OCI-M1 (cell line): ENCODE measurements at places on chromosomes 1 and 21.

GRCh38 chr21:35077975-35078374 is 28.9 kb upstream of the RUNX1 start:
- no peak for DNase-seq

- DNase-seq, result peak; percentile 2
Measured at GRCh38 chr1:57845041-57845440, 421.2 kb upstream of the DAB1 start.

- DNase-seq, result peak; percentile 16
Measured at GRCh38 chr1:167544447-167545093, 9.0 kb downstream of the CREG1 start.

DNA sequence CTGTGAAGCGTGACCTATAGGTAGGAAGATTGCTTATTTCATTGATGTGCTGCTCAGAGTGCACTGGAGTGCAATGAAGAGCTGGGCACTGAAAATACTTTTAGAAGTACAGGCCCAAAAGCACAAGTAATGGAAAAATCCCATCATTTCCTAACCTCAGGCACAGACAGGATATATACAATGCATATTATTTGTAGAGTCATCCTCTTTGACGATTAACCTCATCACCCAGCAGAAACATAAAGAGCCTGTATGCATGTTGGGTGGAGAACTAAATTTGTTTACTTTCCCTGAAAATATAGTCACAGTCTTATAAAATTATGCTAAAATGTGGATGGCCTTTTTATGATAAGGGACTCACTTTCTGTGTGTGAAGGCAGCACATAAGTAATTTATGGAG is 98.1 kb downstream of the TNNI3K start:
- no peak for DNase-seq

DNA sequence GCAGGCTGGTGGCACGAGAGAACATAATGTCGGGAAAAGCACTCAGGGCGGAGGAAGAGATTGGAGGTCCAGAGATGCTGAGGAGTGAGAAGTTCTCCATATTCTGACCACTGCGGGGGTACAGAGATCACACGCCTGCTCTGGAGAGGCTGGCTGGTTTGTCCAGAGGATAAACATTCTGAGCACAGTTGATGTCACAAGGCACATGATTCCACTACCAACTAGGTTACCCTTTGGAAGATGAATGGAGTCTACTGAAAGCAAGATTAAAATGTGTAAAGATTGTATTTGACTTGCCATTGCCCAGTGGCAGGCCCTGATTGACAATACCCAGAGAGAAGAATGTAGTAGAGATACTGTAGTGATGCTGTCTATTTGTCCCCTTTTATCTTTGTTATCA is at the start of gene SPATA46:
SPATA46 (minus strand) TSS at position 164 of the 400 bp plus-strand sequence; CDS start at position 100, 64 bp downstream.
- no peak for DNase-seq

GRCh38 chr1:193406901-193407300 is 220.5 kb upstream of the B3GALT2 start:
- DNase-seq, result peak; percentile 86

DNA sequence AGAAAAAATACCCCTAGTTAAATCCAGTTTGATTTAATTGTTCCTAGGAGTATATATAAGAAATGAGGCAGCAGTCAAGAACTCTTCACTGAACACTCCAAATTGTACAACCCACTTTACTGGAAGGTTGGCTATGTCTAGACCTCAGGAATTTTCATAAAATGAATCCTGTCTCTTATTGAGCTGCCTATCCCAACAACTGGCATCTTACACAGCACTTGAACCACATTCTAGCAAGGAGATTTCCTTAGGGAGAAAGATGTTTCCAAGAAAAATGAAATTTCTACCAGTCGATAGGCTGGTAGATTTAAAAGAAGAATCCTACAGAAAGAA is 16.3 kb downstream of the RNF19B start:
- DNase-seq, result no peak

DNA sequence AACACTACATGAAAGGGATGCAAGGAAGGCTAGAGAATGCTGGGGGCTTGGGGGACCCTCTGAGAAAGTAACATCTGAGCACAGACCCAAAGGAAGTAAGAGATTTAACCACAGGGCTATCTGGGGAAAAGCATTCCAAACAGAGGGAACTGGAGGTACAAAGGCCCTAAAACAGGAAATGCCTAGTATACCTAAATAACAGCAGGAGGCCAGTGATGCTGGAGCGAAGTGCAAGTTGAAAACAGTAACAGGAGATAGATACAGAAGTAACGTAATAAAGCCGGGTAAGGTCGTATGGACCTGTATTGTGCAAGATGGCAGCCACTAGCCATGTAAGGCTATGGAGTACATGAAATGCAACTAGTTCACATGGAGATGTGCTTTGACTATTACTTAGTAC is 52.1 kb downstream of the CD34 start:
- no peak for DNase-seq

DNA sequence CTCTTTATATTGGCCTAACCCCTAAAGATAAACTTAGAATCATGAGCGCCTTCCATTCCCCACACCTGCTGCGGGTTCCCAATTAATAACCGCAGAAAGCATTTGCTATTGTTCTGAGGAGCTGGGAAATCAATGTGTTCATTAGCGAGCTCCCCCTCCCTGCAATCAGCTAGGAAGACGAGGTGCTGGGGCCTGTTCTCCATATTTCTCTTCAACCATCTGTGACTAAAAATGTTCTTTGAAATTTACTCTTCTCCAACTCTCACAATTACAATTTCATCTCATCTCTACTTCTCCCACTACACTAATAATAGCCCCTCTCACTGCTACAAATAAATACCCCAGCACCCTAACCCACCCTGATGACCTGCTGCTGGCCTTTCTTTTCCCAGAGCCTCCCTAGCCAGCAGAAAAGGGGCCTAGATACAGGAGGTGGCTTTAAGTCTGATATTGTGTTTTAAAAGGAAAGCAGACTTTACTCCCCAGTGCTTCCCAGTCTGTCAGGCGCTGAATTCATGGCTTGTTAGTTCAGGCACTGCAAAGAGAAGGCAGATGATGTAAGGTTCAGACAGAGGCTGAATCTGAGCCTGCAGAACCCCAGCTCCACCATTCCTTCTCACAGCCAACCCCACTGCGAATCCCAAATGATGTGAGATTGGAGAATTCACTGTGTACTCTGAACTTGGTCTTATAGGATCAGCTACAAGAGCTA is 477.5 kb upstream of the DAB1 start:
- no peak for DNase-seq

GRCh38 chr1:23400324-23401114 is 24.0 kb downstream of the TCEA3 start:
- no peak for DNase-seq

- DNase-seq, result no peak
Measured at GRCh38 chr1:47875831-47876586, 121.2 kb downstream of the TRABD2B start.

GRCh38 chr21:33380483-33380998 is 22.7 kb upstream of the IFNGR2 start:
- DNase-seq, result peak; percentile 79

GRCh38 chr1:23129846-23130245 is 38.8 kb downstream of the LUZP1 start:
- DNase-seq, result no peak

DNA sequence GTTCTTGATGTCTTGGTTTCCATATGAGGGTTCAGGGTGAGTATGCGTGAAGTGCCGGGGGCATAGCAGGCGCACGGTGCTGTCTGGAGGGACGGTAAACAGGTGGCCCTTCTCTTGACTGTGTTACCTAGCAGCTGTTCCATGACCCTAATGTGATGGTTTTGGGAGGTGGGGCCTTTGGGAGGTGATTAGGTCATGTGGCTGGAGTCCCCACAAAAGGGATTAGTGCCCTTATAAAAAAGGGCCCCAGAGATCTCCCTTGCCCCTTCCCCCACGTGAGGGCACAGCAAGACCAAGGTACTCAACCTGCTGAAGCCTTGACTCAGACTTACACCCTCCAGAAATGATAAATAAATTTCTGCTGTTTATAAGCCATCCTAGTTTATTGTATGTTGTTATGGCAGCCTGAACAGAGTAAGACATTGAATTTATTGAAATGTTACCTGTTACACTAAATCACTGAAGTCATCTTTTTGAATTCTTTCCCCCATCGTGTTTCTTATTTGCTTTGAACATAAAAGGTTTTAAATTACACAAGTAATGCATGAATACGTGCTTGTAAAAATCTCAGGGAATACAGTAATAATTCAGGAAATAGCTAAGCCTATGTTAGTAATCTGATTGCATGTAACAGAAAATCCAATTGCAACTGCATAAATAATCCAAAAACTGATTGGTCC is 15.6 kb downstream of the TRAPPC10 start:
- DNase-seq, result no peak

- peak; percentile 76 for DNase-seq
Measured at GRCh38 chr1:112618721-112619517, at the start of gene ST7L. TSS of gene ST7L (minus strand) at chr1:112619141. CDS start at chr1:112619113, 28 bp downstream.

DNA sequence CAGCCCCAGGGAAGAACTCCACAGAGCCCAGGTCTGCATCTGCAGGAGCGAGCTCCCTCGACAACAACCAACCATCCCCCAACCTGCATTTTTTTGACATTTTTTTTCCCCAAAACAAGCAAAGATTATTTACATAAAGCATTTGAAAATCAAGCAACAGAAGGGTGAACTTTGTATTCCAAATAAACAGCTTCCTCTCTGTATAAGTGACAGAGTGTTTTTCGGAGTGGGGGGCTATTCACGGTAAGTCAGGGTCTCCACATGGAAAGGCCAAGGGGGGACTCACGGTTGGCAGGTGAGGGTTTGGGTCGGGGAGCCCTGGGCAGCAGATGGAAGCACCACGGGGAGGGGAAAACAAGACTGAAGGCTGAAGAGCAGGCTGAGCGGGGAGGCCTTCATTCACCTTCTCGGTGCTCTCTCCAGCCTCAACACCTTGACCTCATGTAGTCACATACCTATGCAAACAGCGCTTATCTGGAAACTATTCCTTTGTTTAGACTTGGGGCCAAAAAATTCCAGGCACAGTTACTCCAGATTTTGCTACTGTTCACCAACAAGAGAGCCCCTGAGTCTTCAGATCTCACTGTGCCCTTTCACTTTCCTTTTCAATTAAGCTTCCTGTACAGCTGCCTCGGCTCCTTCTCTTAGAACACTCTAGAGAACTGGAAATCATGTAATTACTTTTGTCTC is 27.6 kb downstream of the C2CD2 start:
- peak; percentile 94 for DNase-seq

DNA sequence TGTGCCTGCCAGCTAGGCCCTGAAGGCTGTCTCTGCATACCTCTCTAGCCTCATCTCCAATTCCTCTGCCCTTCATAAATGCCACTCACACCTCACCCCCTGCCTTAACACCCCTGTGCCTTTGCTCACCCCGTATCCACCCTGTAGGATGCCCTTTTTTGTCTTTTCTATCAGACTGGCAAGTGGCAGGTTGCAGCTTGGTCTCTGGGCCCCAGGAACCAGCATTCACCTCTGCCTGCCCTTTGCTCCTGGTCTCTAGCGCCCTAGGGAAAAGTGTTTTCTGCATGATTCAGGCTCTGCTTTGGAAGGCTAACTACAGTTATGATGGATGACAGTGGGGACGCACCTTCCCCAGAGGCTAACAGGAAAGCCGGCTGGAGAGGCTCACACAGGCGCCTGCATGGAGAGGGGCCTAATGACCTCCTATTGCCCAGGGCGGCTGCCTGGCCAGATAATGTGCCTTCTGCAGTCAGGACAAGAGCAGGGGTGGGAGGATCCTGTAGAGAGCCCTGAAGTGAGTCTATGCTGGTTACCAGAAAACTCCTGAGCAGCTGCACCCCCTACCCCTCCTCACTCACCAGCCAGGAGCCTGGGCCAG is 11.2 kb downstream of the KANK4 start:
- no peak for DNase-seq

DNA sequence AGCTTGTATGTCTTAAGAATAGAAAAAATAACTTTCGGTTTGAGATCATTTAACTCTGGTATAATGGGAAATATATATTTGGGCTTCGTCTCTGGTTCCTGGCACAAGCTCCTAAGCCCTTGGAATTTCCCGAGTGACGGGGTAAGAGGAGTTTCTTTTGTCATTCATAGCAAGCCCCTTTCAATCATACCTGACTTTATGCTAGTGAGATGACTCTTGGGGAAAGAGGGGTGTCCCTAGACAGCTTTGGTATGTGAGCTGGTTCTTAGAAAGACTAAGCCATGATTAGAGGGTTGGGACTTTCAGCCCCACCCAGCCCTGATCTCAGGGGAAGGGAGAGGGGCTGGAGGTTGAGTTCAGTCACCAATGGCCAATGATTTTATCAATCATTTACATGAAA is 13.9 kb upstream of the MTARC1 start:
- no peak for DNase-seq

- no peak for DNase-seq
Measured at GRCh38 chr1:159980076-159980475, 26.0 kb upstream of the SLAMF9 start.

GRCh38 chr1:83596331-83596730 is 402.6 kb downstream of the TTLL7 start:
- DNase-seq, result no peak

- no peak for DNase-seq
Measured at GRCh38 chr1:85339656-85340399, 63.4 kb upstream of the BCL10 start.

DNA sequence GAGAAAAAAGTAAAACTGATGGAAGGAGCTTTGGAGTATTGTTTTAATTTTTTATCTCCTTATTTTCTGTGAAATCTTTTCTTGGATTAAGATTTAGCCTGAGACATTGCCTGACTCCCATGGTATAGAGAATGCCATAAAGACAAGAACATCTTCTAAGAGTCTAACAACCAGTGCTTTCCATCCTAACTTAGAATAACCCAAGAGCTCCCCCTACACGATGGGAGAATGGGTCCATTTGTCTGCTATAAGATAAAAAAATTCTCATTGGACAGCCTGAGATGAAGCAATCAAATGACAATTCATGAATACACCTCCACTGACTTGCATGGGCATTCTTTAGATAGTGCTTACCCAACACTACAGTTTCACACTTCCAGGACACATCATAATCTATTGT is 478.1 kb downstream of the TTLL7 start:
- DNase-seq, result no peak

- peak; percentile 54 for DNase-seq
Measured at GRCh38 chr1:94014635-94015488, 105.6 kb upstream of the GCLM start.

DNA sequence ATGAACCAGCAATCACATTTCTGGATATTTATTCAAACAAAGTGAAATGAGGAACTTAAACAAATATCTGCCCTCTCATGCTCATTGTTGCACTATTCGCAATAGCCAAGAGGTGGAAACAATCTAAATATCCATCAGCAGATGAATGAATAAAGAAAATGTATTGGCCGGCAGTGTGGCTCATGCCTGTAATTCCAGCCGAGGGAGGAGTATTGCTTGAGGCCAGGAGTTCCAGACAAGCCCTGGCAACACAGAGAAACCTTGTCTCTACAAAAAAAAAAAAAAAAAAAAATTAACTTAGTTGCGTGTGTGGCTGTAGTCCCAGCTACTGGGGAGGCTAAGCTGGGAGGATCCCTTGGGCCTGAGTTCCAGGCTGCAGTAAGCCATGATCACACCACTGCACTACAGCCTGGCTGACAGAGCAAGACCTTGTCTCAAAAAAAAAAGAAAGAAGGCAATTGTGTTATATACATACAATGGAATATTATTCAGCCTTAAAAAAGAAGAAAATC is 191.4 kb downstream of the AKT3 start:
- DNase-seq, result no peak

DNA sequence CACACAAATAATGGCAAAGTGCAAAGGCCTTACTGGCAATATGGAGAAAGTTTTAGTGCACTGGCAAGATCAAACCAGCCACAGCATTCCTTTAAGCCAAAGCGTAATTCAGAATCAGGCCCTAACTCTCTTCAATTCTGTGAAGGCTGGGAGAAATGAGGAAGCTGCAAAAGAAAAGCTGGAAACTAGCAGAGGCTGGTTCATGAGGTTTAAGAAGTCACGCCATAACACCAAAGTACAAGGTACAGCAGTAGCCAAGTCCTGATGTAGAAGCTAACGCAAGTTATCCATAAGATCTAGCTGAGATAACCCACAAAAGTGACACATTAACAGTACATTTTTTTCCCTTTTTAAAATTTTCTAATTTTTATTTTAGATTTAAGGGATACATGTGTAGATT is 57.1 kb downstream of the SLC27A3 start:
- peak; percentile 44 for DNase-seq
